ENCODE measurements at places on chromosomes 4 and X.

- no peak for DNase-seq
Measured at GRCh38 chr4:22462688-22463087, 53.2 kb downstream of the ADGRA3 start.

DNA sequence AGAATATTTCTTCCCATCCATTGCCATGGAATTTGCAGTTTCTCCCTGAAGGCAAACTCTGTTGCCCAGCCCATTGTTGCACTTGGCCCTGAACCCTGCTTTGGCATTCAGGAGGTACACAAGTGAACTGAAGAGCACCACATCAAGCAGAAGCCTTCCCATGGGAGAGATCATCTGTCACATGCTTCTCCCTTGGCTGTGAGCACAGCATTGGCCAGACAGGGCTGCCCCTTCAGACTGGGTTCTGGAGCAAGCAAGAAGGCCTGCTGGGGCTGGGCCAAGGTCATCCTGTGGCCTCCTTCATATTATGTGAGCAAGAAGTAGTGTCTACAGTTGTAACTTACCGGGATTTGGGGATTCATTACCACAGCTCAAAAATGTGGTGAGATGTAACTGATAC is 22.7 kb downstream of the SCML1 start:
- no peak for DNase-seq

DNA sequence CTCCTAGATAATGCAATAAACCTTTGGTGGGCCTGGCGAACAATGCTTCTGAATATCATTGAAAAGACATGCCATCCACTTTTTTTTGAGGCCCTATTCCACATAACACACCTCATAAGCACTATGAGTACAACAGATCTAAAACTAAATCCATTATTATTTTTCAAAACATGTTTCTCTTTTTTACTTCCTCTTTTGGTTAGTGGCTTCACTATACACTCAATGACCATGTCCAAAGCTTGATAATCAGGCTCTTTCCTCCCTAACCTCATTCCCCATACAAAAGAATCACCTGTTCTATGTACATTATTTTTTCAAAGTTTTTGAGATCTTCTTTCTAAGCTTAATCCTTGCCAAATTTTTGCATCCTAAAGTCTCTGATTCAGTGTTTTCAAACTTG is 20.4 kb upstream of the NPY2R start:
- no peak for DNase-seq

DNA sequence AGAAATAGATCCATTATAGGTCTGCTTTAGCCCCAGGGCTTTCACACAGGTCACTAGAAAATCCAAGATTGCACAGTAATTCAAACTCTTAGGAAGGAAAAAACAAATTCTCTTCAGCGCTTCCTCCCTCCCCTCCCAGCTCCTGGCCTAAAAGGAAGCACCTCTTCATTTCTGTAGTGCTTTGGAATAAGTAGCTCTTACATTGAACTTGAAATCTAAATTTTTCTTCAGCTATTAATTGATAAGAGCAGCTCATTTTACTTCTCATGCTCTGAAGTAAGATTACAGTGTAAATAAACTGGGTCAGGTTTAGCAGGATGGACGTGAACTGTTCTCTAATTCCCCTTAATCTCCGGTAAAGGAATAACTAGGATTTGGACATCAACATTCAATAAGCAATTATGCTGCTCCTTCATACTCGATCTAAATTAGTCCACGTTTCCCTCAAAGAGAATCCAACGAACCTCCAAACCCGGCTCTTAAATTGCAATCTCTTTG is 10.9 kb upstream of the SEL1L3 start:
- no peak for DNase-seq

DNA sequence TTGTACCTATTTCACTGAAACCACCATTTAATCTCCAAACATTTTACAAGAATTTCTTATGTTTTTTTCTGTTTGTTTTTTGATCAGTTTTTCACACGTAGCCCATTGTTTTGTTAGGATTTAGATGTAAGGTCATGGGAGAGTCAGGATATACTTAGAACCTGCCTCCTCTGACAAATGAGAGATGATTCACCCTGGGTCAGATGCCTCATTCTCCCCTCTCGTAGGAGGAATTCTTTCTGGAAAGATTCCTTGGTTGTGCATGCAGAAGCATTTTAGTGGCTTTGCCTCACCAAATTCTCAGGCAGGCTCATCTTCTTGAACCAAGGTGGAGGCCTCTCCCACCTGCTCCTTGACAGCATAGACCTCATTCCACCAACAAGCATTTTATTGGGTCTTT is 599.3 kb downstream of the SPRY1 start:
- no peak for DNase-seq

DNA sequence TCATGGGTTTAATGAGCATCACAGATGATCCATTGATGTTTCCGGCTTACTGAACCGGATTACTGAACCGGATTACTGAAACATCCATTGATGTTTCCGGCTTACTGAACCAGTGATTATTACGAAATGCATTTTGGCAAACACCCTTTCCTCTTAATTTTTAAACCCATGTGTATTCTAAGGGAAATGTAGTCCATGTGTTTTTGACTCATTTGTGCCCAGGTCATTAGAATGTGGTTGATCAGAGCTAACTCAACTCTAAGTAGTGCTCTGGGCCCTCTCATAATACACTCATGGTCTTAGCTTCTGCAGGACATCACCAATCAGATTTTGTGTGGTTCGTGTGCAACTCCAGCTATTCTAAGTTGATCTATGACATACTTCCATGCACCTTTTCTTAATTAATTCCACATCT is 141.6 kb downstream of the SPATA18 start:
- DNase-seq = no peak

DNA sequence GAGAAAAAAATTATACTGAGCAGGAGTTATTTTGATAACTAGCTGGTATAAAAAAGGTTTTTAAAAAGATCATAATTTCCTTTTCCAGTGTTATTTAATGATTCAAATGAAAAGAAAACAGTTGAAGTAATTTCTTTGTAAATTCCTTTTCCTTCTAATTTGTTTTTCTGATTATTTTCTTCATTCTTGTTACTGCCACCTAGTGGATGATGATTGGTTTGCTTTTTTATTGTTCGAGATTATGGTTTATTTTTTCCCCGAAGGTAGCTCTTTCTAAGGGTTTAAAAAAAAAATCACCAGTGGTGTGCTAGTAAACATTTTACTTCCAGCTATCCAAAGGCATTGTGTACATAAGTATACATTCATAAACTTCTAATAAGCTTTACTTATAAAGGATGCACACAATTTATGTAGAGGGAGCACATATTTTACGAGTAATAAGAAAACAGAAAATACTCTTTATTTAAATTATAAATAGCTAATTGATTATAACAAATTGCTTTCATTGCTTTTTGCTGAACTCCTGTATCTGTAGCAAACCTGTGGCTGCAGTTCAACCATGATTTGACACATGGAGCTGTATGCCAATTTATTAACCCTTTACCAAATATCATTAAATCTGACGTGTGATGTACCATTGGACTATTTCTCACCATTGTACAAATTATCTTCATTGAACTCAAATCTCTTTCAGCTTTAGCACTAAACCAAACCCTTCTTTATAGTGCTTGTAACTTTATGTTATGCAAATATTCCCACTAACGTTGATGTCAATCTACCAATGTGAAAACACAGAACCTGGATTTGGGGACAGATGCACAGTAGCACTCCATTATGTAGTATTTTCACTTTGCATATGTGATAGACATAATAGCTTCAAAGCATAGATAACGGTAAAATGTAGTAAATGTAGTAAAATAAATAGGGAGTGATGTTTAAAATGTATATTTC is 97.8 kb upstream of the ANK2 start:
- peak; percentile 1 for DNase-seq

Data from stimulated activated naive CD4-positive, alpha-beta T cell (primary cell).